ENCODE measurements at places on chromosomes 12 and 14.

- no peak for DNase-seq
Observed at GRCh38 chr12:25771041-25771440, 187.4 kb upstream of the RASSF8 start.

GRCh38 chr12:53252349-53252916, 15.7 kb upstream of the ESPL1 start:
- no peak for DNase-seq

GRCh38 chr12:93836620-93837260, 159.6 kb downstream of the CRADD start:
- DNase-seq: no peak

DNA sequence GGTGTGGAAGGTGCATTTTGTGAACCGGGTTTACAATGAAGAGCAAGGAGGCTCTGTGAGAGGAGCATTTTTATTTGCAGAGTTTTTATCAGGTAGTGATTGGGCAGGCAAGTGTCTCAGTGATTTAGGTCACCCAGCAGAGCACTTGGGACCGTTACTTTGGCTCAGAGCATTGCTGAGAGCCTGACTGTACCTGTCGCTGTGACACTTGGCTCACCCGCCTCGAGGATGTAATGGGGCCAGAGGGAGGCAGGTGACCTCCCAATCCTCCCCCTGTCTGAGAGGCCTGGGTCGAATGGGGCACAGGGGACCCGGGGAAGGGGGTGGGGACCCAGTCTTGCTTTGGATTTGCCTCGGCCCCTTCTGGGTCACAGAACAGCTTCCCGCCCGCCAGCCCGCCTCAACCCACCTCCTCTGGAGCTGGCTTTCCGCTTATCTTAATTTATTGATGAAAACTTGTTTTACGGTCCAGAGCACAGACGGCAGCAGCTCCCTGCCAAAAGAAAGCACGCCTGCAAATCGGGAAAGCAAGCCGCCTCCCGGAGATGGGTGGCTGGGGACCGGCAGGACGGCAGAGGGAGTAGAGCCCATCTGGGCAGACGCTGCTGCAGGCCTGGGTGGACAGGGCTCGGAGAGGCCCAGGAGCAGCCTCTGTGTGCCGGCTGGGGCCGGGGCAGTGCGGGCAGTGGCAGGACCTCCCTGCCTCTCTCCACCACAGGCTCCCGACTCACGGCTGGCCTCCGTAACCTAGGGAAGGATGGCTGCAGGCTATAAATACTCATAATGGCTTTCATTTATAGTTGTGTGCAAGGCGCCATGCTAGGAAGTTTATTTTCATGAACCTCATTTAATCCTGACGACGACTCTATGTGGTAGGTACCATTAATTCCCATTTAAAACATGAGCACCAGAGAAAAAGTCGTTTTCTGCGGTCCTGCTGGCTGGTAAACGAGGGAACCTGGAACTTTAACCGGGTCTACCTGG, 187.1 kb downstream of the TSPAN9 start:
- DNase-seq: no peak

DNA sequence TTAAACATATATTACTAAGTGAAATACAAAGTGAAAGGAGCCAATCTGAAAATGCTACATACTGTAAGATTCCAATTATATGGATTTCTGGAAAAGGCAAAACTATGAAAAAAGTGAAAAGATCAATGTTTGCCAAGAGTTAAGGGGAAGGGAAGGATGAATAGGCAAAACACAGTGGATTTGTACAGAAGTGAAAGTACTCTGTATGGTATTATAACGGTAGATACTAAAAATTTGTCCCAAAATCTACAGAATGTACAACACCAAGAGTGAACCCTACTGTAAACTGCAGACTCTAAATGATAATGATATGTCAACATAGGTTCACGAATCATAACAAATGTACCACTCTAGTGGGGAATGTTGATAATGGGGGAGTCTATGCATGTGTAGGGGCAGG, 17.8 kb downstream of the EEA1 start:
- DNase-seq: no peak

- no peak for DNase-seq
Observed at GRCh38 chr14:32012062-32012461, 65.0 kb upstream of the ARHGAP5 start.

DNA sequence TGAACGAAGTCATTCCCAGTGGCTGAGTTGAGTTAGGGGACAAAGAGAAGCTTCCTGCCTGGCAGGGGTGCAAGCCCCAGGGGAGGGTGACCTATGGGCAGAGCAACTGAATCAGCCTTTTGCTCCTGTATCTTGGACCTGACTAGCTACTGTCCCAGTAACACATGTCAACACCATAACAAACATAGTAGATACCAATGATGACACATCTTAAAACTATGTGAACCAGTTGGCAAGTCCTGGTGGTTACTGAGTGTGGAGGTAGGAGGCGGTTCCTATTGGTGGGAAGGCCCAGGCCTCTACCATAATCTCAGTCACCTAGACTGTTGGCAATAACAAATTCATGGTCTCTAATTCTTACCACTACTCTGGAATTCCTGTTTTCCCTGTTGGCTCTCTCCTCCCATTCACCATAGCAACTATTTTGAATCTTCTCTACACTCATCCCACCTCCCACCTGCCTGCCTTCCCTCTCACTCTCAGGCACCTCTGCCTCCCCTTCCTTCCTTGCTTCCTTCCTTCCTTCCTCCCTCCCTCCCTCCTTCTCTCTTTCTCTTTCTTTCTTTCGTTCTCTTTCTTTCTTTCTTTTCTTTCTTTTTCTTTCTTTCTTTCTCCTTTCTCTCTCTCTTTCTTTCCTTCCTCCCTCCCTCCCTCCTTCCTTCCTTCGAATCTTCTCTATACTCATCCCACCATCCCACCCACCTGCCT, 8.1 kb upstream of the P2RX7 start:
- DNase-seq: no peak

GRCh38 chr14:54105898-54106297, 149.3 kb upstream of the BMP4 start:
- DNase-seq: no peak

DNA sequence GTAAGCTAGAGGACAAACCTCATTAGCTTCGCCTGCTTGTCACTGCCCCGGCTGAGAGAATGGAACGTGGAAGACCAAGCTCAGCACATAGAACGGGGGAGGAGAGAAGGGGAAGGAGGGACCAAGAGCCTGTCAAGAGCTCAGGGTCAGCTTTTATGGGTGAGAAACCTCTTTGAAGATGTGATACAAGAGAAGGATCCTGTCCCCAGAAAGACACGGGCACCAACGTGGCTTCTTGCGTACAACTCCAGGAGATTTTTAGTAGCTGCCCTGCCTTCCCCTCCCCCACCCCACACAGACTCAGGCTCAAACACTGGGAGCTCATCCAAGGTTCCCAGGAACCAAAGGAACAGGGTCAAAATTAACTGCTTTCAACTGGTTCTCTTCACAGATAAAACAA, 34.7 kb downstream of the APPL2 start:
- DNase-seq: no peak

- no peak for DNase-seq
Observed at GRCh38 chr14:35878272-35879150, 52.4 kb downstream of the BRMS1L start.

DNA sequence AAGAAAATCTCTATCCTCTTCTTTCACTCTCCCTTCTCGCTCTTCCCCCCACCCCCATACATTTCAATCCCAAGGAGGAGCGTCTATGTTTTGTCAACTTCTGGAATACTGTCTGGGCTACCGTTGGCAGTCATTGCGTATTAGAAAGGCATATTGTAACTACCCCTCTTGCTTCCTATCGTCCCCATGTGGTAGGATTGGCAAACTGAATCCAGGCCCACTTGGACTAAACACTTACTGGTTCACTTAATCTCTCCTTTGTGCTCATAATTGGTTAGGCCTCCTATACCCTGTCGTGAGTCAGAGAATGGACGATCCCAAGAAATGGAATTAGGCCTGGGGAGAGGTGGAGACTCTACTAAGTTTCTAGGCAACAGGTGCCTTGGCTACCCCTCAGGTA, 68.8 kb upstream of the SLC8A3 start:
- peak; percentile 35 for DNase-seq

GRCh38 chr12:11716794-11717518, 67.5 kb downstream of the ETV6 start:
- no peak for DNase-seq

GRCh38 chr12:20628226-20628787, 66.8 kb upstream of the SLCO1C1 start:
- no peak for DNase-seq

DNA sequence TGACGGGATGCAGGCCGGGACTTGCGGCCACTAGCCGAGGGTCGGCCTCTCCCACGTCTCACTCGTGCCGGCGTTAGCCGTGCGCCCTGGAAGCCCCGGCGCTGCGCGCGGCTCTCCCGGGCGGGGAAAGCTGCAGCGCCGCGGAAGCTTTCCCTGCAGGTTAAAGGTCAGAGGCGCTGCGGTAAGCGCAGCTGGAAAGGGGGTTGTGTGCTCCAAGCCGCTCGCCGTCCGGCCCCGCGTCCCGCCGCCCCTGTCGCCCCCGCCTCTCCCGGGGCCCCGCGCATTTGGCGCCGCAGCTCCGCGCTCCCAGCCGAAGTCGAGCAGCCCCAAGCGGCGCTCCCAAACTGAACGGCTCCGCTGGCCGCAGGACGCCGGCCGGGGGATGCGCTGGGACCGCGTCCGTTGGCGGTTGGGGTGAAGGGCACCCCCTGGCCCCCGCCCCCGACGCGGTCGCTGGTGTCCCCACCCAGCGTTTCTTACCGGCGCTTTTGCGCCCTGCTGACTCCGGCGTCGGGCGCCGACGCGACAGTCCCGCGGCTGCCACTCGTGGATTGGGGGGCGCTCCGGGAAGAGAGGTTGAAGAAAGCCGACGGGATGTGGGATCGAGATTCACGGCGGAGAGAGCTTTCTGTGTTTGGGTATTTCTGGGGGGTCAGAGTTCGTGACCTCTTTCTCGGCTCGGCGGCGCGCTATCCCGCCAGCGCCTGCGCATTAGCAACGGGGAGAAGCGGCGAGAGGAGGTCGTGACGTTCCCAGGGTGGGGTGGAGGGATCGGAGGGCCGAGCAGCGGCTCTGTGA, at the start of gene NR2C1:
NR2C1 (minus strand) TSS at position 719 of the 798 bp plus-strand sequence. CDS start 6,234 bp downstream, outside the sequence.
- peak; percentile 84 for DNase-seq

GRCh38 chr12:49983892-49984291, 11.1 kb downstream of the AQP6 start:
- DNase-seq: no peak

DNA sequence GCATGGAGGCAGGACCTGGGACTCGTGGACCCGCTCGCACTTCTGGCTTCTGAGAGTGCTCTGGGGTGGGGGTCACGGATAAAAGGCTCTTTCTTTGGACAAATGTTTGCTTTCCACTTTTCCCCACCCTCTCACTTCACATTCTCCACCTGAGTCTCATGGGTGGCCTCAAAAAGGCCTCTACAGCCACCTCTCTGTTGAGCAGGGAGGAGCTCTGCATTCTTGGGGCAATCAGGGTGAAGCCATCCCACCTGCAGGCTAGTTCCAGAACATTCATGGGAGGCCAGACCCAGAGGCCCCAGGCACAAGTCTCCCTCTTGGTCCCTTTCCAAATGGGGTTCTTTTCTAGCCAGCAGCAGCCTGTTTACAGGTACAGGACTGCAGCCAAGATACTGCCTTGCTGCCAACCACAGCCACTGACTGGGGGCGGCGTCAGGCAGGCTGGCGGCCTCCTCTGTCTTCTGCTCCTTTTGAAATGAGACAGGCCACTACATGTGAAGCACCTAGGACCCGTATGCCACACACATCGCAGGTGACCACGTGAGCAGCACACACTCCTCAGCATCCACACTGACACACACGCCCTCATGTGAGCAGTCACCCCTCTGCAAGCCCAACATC, 18.2 kb upstream of the CEBPE start:
- DNase-seq: no peak
